Breast epithelium (tissue), 4 donors: ENCODE measurements at places on chromosomes 2 and 18. TPM values are rescaled to one million over a fixed set of nuclear protein-coding genes. Genes with fewer than 3 reads are reported as not detected.

ALPI gene
- not detected for total RNA-seq

APCDD1 gene
- total RNA-seq, result 34.1 TPM

RIT2 gene
- total RNA-seq, result not detected

TACR1 gene
- 2.4 TPM for total RNA-seq

DCTN1 gene
- total RNA-seq, result 92.2 TPM

DNA sequence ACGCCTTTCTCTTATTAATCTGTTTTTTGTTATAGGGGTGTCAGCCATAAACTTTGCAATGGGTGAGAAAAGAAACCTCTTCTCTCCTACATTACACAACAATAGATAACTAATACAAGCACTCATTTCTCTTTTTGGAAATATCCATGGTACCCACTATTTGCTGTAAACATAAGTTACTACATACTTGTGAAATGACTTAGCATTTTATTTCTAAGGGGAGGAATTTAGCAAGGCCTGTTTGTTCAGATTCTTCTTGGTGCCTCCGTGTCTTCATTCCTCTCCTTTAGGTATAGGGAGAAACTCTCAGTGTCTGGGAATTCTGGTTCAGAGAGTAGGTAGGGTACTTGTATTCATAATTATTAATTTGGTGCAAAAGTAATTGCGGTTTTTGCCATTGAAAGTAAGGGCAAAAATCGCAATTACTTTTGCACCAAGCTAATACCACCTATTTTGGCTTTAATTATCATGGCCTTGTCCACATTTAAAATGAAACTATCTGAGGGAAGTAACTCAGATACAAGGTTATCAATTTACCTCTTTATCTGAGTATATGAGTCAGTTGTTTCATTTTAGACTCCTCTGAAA lies 134.8 kb downstream of the MREG start:
- DNase-seq, result no peak

GRCh38 chr2:98454500-98455235 lies 10.0 kb downstream of the INPP4A start:
- DNase-seq, result no peak

GRCh38 chr2:753123-753522 lies 75.9 kb upstream of the TMEM18 start:
- no peak for DNase-seq

DNA sequence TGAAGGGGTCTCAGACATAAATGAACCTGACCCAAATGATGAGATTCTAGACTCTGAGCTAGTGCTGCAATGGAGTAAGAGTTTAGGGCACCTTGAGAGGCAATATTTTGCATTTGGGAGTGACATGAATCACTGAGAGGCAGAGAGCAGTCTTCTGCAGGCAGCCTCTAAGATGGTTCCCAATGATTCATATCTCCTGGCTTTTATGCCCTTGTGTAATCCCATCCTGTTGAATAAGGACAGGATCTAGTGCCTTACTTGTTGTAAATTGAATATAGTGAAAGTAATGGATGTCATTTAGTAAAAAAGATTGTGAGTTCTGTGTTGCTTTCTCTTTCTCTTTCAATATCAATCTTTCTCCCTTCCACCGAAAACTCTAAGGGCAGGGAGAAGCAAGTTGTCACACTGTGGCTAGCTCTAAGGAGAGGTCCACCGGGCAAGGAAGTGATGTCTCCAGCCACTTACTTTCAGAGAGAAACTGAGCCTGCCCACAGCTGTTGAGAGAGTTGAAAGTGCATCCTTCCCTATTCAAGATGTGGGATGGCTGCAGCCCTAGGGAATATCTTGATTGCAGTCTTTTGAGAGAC lies 144.7 kb downstream of the TRIB2 start:
- DNase-seq, result no peak

- no peak for DNase-seq
Observed at GRCh38 chr2:121634354-121635307, 14.6 kb downstream of the CLASP1 start.

GRCh38 chr2:69701100-69701945 lies 40.6 kb upstream of the ANXA4 start:
- no peak for DNase-seq

DNA sequence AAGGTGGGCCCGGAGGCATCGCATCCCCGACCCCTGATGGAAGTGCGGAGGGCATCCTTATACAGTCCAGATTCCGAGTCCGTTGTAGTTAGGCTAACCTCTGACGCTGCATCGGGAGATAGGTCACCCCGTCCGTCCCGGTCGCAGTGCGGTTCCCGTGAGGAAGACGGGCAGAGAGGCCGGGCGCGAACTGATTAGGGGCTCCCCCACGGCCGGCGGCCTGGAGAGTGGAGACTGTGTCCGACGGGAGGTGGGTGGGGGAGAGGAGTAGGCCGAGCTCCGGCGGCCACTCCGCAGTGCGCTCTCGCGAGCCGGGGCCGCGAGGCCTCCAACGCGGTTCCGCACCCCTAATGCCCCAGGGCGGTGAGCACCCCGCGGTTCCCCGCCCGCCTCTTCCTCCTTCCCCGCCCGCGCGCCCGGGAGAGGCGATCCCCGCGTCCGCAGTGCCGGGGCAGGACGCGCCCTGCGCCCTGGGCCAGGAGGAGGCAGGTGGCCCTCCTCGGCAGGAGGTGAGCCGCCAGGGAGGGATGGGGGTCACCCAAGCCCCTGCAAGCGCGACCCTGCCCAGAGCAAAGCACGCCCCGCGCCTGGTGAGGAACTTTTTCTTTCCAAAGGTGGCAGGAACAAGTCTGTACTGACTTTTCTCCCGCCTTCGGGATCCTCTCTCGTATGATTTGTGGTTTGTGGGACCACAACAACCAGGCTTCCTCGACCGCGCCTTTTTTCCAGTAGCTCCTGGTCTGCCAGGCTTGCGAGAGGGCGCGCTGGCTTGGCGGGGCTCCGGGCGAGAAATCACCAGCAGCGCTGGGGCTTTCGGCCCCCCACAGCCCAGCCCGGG lies 1.4 kb upstream of the SP5 start:
- DNase-seq, result no peak

DNA sequence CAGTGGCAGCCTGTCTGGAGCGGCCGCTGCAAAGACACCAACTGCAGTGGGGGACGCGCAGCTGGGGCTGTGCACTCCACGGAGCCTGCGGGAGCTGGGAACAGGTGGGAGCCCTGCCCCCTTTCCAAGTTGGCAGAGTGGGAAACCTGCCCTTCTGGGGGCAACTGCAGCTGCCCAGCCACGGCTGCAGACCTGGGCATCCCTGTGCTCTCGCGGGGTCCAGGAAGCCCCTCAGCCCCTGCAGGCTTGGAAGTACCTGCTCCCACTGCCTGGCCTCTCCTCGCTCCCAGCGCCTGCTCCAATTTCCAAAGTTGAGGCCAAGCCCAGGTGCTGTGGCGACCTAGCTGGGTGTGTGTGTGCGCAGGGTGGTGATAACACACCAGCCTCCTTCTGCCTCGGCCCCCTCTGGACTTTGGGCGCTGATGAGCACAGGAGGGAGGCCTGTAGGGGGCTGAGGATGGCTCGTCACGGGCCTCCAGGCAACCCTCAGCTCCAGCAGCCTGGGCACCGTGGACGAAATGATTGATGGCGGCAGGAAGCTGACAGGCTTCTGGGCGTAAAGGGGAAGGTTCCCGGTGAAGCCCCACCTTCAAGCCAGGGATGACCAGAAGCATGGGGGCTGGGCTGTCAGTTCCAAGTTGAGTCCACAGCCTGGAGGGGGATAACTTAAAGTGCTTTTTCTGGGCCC lies 76.9 kb downstream of the PTPN4 start:
- no peak for DNase-seq

GRCh38 chr2:199596549-199596948 lies 138.8 kb upstream of the SATB2 start:
- DNase-seq, result no peak

- no peak for DNase-seq
Observed at GRCh38 chr2:53188851-53189510, 578.6 kb upstream of the CHAC2 start.

GRCh38 chr2:13745330-13745729 lies 887.2 kb upstream of the LRATD1 start:
- no peak for DNase-seq

DNA sequence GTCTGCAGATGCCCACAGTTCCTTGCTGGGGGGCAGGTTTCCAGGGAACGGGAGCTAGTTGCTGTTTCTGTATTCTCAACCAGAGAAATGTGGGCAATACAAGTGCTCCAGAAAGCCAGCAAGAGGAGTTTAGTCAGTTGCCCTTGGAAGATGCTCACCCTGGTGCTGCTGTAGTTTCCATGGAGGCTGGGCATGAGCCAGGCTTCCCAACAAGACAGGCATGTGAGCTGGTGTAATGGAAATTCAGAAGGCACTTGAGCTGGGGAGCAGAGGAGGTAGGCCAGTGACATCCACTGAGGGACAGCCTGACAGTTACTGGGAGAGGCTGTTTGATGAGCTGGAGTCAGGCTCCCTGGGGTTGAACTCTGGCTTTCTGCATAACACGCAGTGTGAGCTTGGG lies 7.7 kb downstream of the HK2 start:
- no peak for DNase-seq

DNA sequence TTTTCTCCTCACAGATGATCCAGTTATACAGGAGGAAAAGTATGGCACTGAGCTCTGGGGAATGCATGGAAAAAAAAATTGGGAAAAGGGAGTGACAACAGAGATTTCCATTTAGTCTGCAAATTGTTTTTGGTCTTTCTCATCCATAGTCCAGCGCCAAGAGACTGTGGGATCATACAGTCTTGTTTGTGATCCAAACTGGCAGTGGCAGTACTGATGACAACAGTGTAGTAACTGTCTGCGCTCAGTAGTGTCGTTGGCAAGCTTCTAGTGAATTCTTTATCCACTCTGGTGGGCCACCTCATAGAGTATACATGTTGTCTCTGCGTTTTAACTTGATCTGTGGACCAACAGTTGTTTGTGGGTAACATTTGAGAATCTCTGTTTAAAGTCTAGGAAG lies 37.9 kb downstream of the GALNT1 start:
- DNase-seq, result no peak

DNA sequence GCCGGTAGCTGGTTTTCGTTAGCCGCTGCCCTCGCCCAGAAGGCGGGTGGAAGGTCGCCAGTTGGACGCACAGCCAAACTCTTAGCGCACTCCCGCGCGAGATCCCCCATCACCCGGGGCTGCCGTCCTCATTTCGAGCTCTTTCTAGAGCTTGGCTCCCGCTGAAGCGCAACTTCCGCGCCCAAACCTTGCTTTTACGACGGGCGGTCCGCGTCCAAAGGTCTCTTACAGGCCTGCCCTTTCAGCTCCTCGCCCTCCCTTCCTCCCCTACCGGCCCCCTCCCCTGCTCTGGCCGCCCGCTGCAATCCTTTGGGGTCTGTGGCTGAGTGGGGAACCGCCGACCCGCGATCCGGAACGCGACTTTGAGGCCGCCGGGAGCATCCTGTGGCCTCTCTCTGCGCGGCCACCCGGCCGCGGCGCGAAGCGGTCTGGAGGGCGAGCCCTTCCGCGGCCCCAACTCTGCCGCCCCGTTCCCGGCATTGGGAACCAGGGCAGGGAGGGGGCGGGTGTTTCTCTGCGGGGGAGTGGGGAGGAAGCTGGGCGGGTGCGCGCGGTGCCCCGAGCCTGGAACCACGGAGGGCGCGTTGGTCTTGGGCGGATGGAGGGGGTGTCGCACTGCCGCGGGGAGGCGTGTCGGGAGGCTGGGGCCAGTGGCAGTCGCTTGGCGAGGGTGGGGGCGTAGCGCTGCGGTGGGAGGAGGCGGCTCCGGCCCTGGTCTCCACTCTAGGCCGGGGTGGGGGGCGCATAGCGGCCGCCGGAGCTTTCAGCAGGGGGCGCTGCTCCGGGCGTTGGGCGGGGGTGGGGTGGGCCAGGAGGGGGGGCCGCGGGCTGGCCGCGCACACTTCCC lies at the start of gene GDF7:
TSS of gene GDF7 (plus strand) at position 841 of the 847 bp plus-strand sequence. CDS start 96 bp downstream, outside the sequence.
- no peak for DNase-seq

DNA sequence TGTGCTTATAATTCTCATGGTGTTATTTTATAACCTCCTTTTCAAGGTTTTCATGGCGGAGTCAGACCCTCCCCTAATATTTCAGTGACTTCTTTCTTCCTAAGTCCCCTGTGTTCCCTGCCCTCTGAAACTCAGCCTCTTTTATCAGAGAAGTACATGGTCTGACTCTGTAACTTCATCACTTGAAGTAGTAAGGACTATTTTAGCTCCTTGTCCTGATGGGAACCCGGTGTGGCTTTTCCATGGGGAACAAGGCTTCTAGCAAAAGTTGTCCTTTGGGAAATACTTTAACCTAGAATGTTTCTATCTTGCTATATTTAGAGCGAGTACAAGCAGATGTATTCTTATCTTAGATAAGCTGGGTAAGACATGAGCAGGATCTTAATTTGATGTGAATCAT lies 117.5 kb downstream of the TRIB2 start:
- DNase-seq, result no peak

DNA sequence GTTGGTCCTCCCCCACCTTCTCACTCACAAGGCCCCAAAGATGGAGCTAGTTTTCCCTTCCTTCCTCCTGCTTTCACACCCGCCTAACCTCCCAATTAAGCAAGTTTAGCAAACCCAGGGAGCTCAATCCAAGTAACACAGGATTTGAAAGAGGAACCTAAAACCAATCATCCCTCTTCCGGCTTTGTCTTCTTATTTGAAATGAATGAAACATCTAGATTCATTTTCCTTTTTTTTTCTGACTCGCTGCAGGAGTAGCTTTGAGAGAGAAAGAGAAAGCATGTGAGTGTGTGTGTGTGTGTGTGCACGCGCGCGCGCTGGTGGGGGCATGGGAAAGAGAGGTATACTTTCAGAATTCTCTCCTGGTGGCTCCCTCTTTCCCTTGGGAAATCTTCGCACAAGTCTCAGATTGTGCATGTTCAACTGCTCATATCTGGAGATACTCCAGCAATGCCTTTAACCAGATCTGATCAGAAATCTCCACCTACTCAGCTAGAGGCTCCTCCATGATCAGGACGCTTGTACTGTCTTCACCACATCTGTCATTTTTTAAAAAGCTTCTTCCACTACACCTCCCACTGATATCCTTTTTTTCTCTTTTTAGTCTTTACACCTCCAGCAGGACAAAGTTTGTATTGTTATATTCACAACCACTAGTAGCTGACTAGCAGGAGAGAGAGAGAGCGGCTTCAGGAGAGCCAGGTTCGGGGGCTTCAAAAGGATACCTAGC lies 1.7 kb downstream of the SLC8A1 start:
- DNase-seq, result no peak

- DNase-seq, result no peak
Observed at GRCh38 chr2:205768341-205768740, 86.0 kb downstream of the NRP2 start.

DNA sequence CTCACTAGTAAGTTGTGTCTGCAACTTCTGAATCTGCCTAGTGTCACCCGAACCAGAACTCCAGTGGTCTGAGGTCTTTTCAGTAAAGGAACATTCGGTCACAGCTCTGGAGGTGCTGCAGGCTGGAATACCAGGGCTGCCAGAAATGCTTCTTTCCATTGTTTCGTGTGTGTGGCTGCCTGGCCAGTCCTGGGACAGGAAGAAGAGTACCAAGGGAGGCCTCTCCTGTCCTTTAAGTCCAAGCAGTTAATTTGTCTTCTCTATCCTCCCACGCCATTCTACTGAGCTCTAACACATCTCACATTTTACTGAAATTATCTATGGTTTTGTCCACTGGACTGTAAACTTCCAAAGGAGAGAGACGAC lies 196.0 kb downstream of the LNPK start:
- DNase-seq, result no peak
